ENCODE measurements at places on chromosomes 13 and 19.

- DNase-seq = no peak
Measured at GRCh38 chr19:40803857-40804782, 5.1 kb downstream of the EGLN2 start.

- no peak for DNase-seq
Measured at GRCh38 chr19:51027126-51027806, 850 bp upstream of the KLK11 start.

GRCh38 chr13:97235549-97236231 lies 13.6 kb downstream of the MBNL2 start:
- DNase-seq = no peak

GRCh38 chr19:18558604-18559003 lies 934 bp downstream of the KXD1 start:
- no peak for DNase-seq

DNA sequence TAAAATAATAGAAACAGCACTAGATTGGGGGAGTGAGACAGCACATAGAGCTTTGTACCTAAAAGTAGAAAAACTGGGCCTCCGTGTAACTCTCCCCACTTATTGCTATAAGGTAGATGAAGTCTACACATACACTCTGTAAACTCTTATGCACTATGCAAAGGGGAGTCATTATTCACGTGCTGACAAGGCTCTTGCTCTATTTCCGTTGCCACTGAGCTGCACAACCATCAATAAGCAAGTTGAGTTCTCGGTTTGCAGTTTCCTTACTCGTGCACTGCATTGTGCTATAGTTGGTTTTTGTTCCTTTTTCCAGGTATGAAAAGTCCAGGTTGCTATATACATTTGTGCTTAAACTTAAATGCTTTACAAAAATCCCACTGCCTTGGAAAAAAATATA lies 294.0 kb upstream of the DACH1 start:
- no peak for DNase-seq

DNA sequence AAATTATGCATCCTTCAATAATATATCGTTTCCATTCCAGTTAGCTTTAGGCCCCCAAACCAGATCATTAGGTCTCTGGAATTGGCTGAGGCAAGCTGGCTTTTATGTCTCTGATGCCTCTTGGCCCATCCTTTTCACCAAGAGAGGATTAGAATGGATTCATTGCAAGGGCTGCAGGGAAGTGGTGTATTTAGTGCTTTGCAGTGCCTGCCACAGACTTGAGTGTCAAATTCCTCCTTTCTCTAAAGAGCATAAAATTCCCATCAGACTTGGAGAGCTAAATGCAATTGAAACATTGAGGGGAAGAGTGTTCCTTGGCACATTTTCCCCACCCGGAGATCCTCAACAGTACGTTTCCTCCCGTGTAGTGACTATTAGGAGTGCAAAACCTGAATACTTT lies 302.6 kb downstream of the ATP8A2 start:
- DNase-seq = no peak

- DNase-seq = no peak
Measured at GRCh38 chr19:10122045-10122444, 2.3 kb upstream of the EIF3G start.

- peak; percentile 20 for DNase-seq
Measured at GRCh38 chr13:100269837-100270236, 180.9 kb downstream of the PCCA start.

GRCh38 chr19:14096272-14096992 lies 5.9 kb upstream of the SAMD1 start:
- DNase-seq = no peak

DNA sequence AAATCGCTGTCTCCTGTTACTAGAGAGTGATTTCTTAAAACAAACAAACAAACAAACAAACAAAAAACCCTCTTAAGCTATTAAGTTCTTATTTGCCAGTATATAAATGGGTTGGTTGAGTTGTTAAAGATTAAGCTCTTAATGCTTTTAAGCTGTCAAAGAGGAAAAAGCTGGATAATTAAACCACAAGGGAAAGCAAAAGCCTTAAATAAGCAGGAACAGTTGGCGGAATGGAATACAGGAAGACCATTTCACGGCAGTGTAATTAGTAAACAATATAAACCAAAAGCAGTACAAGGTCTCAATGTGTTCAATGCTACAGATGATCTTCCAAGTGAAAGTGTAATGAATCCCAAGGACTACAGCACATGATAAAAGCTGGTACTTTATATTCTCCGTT lies 32.2 kb upstream of the GGACT start:
- DNase-seq = no peak

DNA sequence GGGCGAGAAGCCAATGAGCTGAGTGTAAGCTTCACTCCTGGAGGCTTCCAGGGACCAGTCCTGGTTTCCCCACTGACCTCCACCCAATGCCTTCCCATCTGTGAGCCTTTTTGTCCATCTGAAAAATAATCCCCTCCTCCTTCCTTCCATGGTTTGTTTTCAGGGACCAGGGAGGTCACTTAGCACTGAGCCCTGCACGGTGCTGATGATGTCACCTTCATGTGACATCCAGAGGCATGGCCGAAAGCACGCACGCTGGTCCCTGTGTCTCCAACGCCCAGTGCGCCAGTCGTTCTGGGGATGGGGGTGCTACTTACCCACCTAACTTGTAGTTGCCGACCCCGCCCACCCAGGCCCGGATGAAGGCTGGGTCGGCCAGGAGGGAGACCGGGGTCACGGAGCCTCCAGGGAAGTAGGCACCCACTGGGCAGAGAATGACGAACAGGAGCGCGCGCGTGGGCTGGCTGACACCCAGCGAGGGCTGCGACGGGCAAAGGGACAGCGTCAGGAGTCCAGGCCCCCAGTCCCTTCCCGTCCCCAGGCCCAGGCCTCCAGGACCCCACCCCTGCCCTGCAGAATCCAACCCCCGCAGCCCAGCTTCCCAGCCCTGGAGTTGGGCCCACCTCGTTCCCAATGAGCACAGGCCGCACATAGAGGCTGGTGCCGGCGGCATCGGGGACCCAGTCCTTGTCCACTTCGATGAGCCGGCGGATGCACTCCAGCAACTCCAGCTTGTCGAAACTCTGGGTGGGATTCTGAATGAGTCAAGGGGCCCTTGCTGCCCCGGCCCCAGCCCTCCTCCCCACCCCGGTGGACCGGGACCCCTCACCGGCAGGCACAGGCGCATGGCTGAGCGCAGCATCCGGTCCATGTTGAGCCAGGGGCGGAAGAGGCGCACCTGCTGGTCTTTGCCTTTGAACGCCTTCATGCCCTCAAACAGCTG lies 11.2 kb downstream of the BCAT2 start:
- no peak for DNase-seq

- no peak for DNase-seq
Measured at GRCh38 chr13:24233351-24233901, 72.9 kb downstream of the SPATA13 start.

DNA sequence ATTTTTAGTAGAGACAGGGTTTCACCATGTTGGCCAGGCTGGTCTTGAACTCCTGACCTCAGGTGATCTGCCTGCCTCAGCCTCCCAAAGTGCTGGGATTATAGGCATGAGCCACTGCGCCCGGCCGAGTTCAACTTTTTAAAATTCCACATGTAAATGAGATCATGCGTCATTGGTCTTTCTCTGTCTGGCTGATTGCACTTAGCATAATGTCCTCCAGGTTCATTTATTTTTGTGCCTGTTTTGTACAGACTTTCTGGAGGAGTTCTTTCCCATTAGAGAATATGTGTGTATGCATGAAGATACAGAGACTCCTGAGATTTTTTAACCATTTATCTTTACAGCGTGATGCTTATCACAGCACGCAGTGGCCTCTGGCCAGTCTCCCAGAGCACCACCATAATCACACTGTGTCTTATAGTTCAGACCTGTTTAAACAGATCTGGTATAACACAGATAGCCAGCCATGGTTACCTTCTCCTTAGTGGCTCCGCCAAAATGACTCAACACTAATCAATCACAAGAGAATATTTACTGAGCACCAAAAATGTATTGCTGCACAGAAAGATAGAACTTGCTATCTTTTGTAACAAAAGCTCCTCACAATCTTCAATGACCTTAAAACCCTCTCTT lies 11.4 kb upstream of the STARD13 start:
- no peak for DNase-seq

DNA sequence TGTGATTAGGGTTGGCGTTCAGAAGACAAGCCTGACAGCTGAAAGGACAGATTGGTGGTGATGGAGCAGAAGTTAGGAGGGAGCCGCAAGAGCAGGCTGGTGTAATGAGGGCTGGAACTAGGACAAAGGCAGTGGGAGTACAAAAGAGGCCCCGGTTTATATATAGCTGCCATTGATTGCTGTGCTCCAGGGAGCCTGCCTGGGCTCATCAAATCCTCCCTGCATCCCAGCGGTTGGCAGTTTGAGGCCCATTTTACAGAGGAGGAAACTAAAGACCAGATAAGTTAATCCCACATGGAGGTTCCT lies 123.7 kb downstream of the CACNA1A start:
- DNase-seq = no peak

GRCh38 chr13:40120288-40120687 lies 464.8 kb downstream of the COG6 start:
- DNase-seq = no peak

DNA sequence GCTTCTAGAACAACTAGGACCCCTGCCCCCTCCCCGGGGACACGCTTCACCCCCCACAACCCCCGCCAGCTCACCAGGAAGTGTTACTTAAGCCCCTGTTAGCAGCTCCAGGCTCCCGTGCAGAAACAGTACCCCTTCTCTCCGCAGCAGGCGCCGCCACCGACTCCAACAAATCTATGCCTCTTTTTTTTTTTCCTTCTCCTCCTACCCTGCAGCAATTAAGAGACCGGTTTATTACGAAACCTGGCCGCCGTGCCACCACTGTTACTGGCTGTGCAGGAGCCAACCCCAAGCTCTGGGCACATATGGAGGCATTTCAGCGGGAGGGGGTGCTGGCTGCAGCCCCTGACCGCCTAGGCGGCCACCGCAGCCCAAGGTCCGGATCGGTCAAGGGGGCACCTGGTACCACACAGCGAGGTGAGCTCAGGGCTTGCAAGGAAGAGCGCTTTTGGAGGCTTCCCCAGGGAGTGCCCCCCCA lies 2.4 kb downstream of the GADD45B start:
- peak; percentile 52 for DNase-seq

- DNase-seq = no peak
Measured at GRCh38 chr13:41520016-41520659, 62.8 kb downstream of the RGCC start.

DNA sequence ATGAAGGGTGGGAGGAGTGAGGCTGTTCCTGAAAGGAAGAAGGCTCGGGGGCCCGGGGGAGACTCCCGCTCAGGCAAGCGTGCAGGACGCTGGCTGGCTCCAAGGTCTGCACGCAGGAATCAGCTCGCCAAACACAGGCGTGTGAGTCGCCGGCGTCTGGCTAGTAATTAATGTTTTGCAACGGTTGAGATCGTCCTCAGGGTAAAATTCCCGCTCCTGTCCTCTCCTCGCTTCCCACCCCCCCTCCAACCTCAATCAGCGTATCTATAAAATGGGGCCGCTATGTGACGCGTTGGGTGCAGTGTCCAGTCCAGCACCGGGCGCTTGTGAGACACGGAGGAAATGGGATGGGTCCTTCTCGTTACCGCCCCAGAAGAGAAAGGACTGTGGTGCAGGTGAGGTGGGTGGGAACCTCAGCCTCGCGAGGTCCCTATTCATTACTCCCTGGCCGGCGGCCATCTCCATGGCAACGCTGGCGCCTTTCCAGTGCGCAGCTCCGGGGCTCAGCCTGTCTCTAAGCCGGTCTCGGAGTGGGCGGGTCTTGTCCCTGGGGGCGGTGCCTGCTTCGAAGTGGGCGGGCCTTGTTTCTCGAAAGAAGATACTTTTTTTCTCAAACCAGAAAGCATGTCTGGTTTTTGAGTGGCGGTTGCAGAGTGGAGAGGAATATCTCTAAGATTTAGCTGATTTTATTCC lies 6.5 kb upstream of the ZNF579 start:
- DNase-seq = peak; percentile 83

- no peak for DNase-seq
Measured at GRCh38 chr13:42484386-42484785, 89.6 kb upstream of the TNFSF11 start.

- no peak for DNase-seq
Measured at GRCh38 chr13:109415057-109415456, 371.3 kb downstream of the IRS2 start.

- DNase-seq = no peak
Measured at GRCh38 chr19:34818270-34818669, 45.3 kb upstream of the ZNF599 start.

GRCh38 chr13:59488436-59488835 lies 675.3 kb downstream of the DIAPH3 start:
- DNase-seq = no peak

DNA sequence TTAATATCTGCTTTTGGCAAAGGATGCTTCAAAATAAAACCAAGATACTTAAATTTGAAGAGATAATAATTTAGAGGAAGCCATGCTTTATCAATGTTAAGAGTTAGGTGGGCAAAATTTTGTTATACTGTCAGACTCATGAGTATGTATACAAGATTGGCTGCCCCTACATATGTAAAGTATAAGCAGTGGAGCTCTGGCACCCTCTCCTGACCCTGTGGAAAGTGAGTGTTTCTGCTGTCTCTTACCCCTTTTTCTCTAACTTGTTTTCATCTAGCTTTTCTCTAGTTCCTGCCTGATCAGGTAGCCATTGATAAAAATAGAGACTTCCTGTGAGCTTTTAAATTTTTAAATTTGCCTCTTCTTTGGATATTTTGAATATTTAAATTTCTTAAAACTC lies 710.9 kb upstream of the SPRY2 start:
- no peak for DNase-seq
